Activated T-helper 17 cell treated with anti-CD3 and anti-CD28 coated beads, Interleukin-2, amount 50 U/mL, for 72 hours (primary cell): ENCODE measurements at places on chromosomes 6 and 20. TPM values are rescaled to one million over a fixed set of nuclear protein-coding genes. Genes with fewer than 3 reads are reported as not detected.
A peak's percentile ranks its signal among the peaks of the same experiment; 100 is the strongest.

Gene CAGE1
- 0.30 TPM for total RNA-seq

Gene DNAJC5
- 53.4 TPM for total RNA-seq

Gene LY6G6C
- total RNA-seq: not detected

Gene MCCD1
- total RNA-seq: not detected

Gene HDGFL1
- total RNA-seq: not detected

GRCh38 chr6:15363523-15364400, 117.9 kb downstream of the JARID2 start:
- H3K36me3 ChIP-seq: peaks cover 50% of the 10 kb centered on the region
- no peak overlapping the region for H3K4me3 ChIP-seq
- no peaks in the 10 kb centered on the region for H3K27me3 ChIP-seq
- H3K4me1 ChIP-seq: peaks cover 27% of the 10 kb centered on the region
- peak; percentile 80 for ATAC-seq

GRCh38 chr6:150195996-150196417, 53.2 kb downstream of the PPP1R14C start:
- H3K4me3 ChIP-seq: no peak overlapping the region
- ATAC-seq: no peak
- H3K27ac ChIP-seq: no peak overlapping the region
- H3K4me1 ChIP-seq: no peaks in the 10 kb centered on the region

DNA sequence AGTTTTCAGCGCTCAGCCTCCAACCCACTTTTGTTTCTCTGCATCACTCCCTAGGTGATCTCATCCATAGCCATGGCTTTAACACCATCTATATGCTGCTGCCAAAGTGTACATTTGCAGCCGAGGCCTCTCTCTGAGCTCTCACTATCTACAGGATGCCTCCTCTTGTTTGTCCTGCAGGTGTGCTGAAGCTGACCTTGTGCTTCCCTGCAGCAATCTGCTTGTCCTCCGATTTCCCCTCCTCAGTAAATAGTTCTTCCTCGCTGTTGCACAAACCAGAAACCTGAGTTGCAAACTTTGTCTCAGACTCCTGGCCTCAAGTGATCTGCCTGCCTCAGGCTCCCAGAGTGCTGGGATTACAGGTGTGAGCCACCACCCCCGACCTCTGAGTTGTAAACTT, 3.7 kb upstream of the TXNDC5 start:
- H3K27me3 ChIP-seq: no peaks in the 10 kb centered on the region
- H3K36me3 ChIP-seq: peaks cover 4% of the 10 kb centered on the region
- no peak overlapping the region for H3K4me3 ChIP-seq
- no peaks in the 10 kb centered on the region for H3K4me1 ChIP-seq
- no peak for ATAC-seq

DNA sequence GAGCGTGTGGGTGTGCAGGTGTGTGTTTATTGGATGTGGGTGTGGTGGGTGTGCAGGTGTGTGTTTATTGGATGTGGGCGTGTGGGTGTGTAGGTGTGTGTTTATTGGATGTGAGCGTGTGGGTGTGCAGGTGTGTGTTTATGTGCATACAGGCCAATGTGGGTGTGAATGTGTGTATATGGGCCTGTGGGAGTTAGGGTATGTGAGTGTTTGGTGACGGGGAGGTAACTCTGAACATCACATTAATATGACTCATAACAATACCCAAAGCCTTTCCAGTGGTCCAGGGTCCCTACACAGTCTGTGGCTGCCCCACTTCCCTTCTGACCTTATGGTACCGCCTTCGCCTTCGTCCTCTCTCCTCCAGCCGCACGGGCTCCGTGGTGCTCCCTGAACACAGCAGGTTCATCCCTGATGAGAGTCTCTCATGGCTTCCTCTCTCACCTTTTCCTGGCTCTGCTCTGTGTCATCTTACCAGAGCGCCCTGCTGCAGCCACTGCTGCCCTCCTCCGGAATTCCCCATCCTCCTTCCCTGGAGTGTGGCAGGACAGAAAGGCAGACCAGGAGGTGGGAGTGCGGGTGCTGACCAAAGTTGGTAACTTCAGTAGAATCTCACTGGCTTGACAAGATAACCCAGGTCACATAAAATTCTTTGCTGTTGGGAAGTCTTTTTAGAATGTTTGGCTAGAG, 80.0 kb downstream of the SLC2A10 start:
- no peaks in the 10 kb centered on the region for H3K4me1 ChIP-seq
- H3K27me3 ChIP-seq: peaks cover 24% of the 10 kb centered on the region
- no peaks in the 10 kb centered on the region for H3K36me3 ChIP-seq

GRCh38 chr6:26224940-26225847, 138.0 kb downstream of the HFE start:
- no peak overlapping the region for H3K4me3 ChIP-seq
- H3K27ac ChIP-seq: no peak overlapping the region
- no peaks in the 10 kb centered on the region for H3K27me3 ChIP-seq
- no peaks in the 10 kb centered on the region for H3K36me3 ChIP-seq
- peaks cover 10% of the 10 kb centered on the region for H3K4me1 ChIP-seq
- no peak for ATAC-seq

GRCh38 chr6:83257791-83258190, 64.6 kb downstream of the RWDD2A start:
- no peaks in the 10 kb centered on the region for H3K27me3 ChIP-seq
- no peak overlapping the region for H3K4me3 ChIP-seq
- no peaks in the 10 kb centered on the region for H3K36me3 ChIP-seq
- H3K27ac ChIP-seq: no peak overlapping the region
- no peaks in the 10 kb centered on the region for H3K4me1 ChIP-seq

- peak; percentile 34 for ATAC-seq
- H3K27me3 ChIP-seq: no peaks in the 10 kb centered on the region
- H3K36me3 ChIP-seq: no peaks in the 10 kb centered on the region
- peak overlapping the region; percentile 22 for H3K27ac ChIP-seq
- peak overlapping the region; percentile 28 for H3K4me3 ChIP-seq
Observed at GRCh38 chr6:126300735-126301134, 39.2 kb upstream of the CENPW start.
